Calu3 (cell line): ENCODE measurements at places on chromosomes 12 and 14. TPM values are rescaled to one million over a fixed set of nuclear protein-coding genes. Genes with fewer than 3 reads are reported as not detected.

The HCFC2 gene
- 7.8 and 9.4 TPM in 2 replicates for total RNA-seq

The SLC16A7 gene
- 51.3 and 58.6 TPM in 2 replicates for total RNA-seq

The ACOT6 gene
- not detected in 2 replicates for total RNA-seq

The FAM186B gene
- 0.29 and 0.47 TPM in 2 replicates for total RNA-seq

The PLD4 gene
- total RNA-seq, result 0.09 and 0.12 TPM in 2 replicates

The RPS6KL1 gene
- 16.4 and 18.5 TPM in 2 replicates for total RNA-seq

The AQP6 gene
- total RNA-seq, result 0.86 and 0.94 TPM in 2 replicates

The MANSC4 gene
- not detected in 2 replicates for total RNA-seq

The VRTN gene
- total RNA-seq, result not detected in 2 replicates

The STAC3 gene
- 5.0 and 7.0 TPM in 2 replicates for total RNA-seq

The SYT10 gene
- total RNA-seq, result 2.9 and 4.8 TPM in 2 replicates

The NAV3 gene
- 2.0 and 4.1 TPM in 2 replicates for total RNA-seq

The ZBTB25 gene
- total RNA-seq, result 10.4 and 11.3 TPM in 2 replicates

The FRS2 gene
- 27.5 and 34.5 TPM in 2 replicates for total RNA-seq

The SLC38A4 gene
- 1.5 and 3.1 TPM in 2 replicates for total RNA-seq

The BIN2 gene
- total RNA-seq, result not detected in 2 replicates

The TBX5 gene
- total RNA-seq, result not detected in 2 replicates

The ALDH6A1 gene
- total RNA-seq, result 17.2 and 19.6 TPM in 2 replicates

The OTOGL gene
- total RNA-seq, result 0.05 and 0.09 TPM in 2 replicates

The SYCP3 gene
- 0.12 TPM in 1 of 2 replicates, not detected in the other for total RNA-seq

The GPR137C gene
- 2.0 and 2.3 TPM in 2 replicates for total RNA-seq

The PLEKHH1 gene
- 11.8 and 13.6 TPM in 2 replicates for total RNA-seq

The CD163 gene
- not detected in 2 replicates for total RNA-seq
